ENCODE measurements at places on chromosomes 3 and 15. TPM values are rescaled to one million over a fixed set of nuclear protein-coding genes. Genes with fewer than 3 reads are reported as not detected.
A peak's percentile ranks its signal among the peaks of the same experiment; 100 is the strongest.

The MYLK gene
- total RNA-seq = 248 TPM

DNA sequence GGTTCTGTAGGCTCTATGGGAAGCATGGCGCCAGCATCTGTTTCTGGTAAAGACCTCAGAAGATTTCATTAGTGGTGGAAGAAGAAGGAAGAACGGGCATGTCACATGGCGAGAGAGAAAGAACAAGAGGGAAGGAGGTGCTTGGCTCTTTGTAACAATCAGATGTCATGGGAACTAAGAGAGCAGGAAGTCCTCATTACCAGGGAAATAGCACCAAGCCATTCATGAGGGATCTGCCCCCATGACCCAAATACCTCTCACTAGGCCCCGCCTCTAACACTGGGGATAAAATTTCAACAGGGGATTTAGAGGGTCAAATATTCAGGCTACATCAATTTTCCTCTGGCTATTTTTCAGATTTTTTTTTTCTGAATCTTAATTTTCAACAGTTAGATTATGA, 954.3 kb downstream of the SQOR start:
- no peak for DNase-seq

The USP50 gene
- total RNA-seq = not detected

- no peak for DNase-seq
Measured at GRCh38 chr15:99635794-99636193, 70.0 kb downstream of the MEF2A start.

GRCh38 chr3:129942296-129942695, 32.2 kb upstream of the TRH start:
- peak; percentile 72 for DNase-seq
